GM13977 (cell line): ENCODE measurements at places on chromosomes 7 and 10.

GRCh38 chr10:60042262-60042661 is 135.9 kb upstream of the CCDC6 start:
- no peak for DNase-seq

DNA sequence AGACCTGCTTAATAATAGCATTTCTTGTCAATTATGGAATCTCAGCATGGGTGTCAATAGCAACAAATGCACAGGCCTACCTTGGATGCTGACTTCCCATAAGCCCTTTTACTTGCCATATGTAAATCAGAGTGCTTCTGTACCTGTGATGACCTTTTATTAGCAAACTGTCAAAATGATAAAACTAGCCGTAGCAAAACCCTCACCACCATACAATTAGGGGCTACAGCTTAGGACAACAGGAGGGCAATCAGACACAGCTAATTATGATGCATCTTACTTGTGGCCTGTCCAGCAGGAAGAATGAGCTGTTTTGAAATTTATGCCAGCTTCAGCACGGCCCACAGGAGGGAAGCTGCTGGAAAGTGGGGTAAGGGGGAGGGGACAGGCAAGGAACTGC is 201.6 kb downstream of the TAX1BP1 start:
- no peak for DNase-seq

DNA sequence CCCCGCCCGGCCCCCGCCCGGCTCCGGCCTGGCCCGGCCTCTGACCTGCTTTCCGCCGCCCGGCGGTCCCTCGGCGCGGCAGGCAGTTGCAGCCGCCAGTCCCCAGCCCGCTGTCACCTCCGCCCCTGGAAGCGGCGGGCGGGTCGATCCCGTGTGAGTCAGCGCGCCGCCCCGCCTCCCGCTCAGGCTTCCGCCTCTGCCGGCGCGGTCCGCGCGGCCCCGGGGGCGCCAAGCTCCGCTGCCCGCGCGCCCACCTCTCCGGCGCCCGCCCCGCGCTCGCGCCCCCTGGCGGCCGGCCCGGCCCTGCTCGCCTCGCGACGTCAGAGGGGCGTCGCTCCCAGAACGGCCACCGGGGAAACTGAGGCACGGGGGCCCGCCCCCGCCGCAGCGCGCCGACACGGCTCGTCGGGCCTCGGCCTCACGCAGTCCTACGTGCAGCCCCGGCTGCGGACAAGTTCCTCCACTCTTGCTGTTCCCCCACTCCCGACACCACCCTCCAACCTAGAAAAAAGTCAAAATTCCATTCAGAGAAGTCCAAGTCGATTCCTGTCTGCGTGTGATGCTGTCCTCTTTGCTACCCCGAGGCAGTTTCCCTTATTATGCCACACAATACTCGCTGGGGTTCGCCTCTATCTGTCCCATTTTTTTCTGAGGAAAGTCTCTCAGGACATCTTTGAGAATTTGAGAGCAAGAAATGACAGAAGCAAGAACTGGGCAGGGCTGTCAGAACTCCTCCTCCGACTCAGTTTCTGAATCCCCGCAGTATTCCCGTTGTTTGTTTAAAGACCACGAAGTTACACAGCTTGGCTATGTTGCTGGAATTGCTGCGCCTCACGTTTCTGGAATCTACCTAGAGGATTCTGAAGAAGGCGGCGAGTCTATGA is at the start of gene DNMBP:
Gene DNMBP (minus strand): TSS at position 155 of the 884 bp plus-strand sequence. CDS start 37,823 bp downstream, outside the sequence.
- peak; percentile 95 for DNase-seq

- no peak for DNase-seq
These were observed 491.1 kb upstream of the ZMIZ1 start for GRCh38 chr10:78577712-78578111.

DNA sequence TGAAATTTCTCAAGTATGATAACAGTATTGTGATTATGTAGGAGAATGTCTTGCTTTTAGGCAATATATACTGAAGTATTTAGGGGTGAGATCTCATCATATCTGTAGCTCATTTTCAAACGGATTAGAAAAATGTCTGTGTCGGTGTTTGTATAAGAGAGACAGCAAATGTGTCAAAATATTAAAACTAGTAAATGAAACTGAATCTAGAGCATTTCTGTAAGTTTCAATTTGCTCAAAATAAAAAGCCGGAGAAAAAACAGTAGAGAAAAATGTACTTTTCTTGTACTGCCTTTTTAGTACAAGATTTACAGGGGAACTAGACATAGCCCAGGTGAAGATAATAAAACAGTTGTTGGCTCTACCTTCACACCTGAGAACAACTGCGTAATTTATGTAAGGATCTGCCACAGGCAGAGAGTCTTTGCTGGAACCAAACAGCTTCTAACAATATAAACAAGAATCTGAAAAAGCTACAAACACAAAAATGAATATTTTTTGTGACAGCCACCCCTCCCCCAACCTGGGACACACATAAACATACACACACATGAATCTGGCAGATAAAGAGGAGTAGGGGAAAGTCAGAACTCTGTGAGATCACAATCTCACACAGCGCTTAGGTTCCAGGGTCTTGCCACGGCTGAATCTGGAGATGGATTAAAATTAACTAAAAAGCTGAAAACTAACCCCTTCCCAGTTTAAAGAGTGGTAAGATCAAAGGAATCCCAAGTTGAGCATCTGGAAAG is 153.3 kb downstream of the AVL9 start:
- no peak for DNase-seq

- no peak for DNase-seq
These were observed 42.2 kb upstream of the EGR2 start for GRCh38 chr10:62858364-62858763.

DNA sequence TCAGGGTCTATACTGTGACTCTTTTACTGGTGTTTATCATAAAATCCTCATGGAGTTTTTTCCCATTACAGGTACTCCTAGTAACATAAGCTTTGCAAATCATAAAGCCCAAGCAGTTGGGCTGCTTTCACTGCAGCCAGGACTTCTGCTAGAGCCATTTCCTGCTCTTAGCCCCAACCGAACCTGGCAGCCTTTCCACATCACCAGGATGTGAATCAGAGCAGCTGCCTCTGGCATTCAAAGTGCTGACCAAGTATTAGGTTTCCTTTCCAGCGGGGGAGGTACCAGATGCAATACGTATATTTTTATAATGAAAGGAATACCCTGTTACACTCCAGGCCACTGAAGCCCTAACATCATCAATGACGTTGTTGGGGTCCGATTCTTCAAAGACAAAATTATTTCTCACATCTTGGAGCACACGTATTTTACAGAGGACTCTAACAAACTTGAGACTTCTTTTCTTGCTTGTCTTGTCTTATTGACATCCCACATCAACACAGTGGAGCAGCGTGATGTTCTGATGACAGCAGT is 3.6 kb upstream of the HTR5A start:
- no peak for DNase-seq

- no peak for DNase-seq
These were observed 8.3 kb upstream of the PPP1R35 start for GRCh38 chr7:100444311-100445278.

- no peak for DNase-seq
These were observed 1.0 kb upstream of the DENND2A start for GRCh38 chr7:140641524-140642195.

DNA sequence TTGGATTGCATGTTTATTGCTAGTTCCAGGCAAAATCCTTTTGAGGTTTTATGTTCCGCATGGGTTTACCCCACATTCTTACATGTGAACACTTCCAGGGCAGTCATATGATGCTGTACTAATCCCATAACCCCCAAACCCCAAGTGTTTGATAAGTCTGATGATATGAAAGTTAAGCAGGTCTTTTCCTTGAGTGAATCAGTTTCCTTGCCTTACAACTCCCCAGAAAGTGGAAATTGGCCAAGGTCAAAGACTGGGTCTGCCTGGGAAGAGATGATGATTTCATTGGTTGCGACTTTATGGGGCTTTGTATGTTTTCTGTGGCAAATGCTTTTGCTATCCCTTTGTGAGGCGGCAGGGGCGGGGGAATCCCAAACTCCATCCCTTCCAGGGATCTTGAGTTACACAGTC is 24.7 kb downstream of the AFAP1L2 start:
- no peak for DNase-seq

- DNase-seq, result peak; percentile 53
These were observed 13.9 kb downstream of the FKBP6 start for GRCh38 chr7:73341877-73342276.

DNA sequence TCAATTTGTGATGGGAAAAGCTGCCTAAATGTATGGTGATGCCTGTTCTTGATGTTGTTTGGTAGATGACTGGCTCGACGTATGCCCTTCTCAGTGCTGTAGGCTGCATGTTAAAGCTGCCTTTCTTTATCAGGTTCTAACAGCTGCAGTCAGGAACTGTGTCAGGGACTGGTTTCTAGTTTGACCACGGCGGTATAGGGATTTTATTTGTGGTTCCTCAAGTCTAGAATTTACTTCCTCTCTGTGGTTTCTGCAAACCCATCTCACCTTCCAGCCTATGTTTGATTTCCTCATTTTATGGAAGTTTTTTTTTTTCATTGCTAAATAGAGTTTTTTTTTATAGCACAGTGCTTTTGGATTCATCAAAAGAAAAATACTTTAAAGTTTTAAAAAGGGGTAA is 26.5 kb downstream of the LMTK2 start:
- peak; percentile 38 for DNase-seq

- DNase-seq, result no peak
These were observed 29.1 kb upstream of the LHFPL3 start for GRCh38 chr7:104299323-104299722.

GRCh38 chr10:30857803-30858202 is 173.9 kb downstream of the ZNF438 start:
- DNase-seq, result no peak

GRCh38 chr10:88901984-88902789 is 22.1 kb downstream of the STAMBPL1 start:
- DNase-seq, result no peak

GRCh38 chr7:64098-64915 is 128.1 kb upstream of the FAM20C start:
- DNase-seq, result no peak

GRCh38 chr7:117839507-117839906 is 33.7 kb downstream of the CTTNBP2 start:
- DNase-seq, result no peak

GRCh38 chr10:33901166-33901565 is 566.7 kb upstream of the NRP1 start:
- DNase-seq, result no peak

GRCh38 chr7:158816995-158817394 is 12.3 kb downstream of the ESYT2 start:
- no peak for DNase-seq

DNA sequence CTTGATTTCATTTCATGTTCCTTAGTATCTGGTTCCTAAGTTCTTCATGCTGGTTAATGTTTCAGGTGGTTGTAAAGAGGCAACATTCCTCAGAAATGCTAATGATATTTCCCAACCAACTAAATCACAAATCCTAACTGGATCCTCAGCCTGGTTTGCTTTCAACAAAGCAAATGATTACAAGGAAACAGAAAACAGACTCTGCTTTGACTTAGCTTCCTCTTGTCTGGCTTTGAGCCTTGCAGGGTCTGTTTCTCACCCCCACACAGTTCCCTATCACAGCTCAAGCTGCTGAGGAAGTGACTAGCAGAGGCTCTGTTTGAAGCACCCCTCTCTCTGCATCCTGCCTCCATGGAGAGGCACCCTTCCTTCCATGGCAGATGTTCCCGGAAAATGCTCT is 130.2 kb upstream of the CTTNBP2 start:
- no peak for DNase-seq

GRCh38 chr10:119377451-119377957 is 165.0 kb downstream of the RGS10 start:
- DNase-seq, result no peak

DNA sequence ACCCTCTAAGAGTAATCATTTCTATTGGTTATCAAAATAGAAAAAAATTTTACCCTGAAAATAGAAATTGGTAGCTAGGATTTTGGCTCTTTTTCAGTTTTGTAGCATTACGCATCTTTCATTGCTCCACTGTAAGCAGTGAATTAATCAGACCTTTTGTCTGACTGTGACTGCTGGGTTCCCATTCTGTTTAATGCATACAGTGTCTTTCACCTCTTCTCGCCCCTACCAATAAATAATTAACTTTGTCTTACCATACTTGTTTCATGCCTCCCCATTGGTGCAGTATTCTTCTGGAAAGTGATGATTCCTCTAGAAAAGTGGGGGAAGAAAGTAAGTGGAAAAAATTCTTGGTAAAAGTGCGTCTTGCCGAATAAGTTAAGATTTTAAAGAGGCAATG is 73.2 kb downstream of the AP3M1 start:
- no peak for DNase-seq

- no peak for DNase-seq
These were observed 68.7 kb downstream of the TAX1BP1 start for GRCh38 chr7:27808626-27809025.

DNA sequence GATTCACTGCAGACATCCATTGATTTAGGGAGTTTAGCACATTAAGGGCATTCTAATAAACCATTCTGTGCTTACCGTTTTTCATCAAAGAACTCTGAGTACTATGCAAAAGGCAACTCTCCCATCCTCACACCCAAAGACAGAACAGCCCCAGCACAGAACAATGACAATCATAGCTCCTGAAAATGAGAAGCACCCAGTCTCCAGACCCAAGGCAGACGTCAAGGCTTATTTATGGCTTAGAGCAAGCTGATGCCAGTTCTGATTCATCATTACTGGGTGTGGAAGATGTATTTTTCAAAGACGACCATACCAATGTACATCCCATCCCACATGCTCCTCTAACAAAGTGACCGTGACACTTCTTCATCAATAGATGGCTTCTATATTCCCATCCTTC is 67.6 kb downstream of the OSBPL3 start:
- no peak for DNase-seq

DNA sequence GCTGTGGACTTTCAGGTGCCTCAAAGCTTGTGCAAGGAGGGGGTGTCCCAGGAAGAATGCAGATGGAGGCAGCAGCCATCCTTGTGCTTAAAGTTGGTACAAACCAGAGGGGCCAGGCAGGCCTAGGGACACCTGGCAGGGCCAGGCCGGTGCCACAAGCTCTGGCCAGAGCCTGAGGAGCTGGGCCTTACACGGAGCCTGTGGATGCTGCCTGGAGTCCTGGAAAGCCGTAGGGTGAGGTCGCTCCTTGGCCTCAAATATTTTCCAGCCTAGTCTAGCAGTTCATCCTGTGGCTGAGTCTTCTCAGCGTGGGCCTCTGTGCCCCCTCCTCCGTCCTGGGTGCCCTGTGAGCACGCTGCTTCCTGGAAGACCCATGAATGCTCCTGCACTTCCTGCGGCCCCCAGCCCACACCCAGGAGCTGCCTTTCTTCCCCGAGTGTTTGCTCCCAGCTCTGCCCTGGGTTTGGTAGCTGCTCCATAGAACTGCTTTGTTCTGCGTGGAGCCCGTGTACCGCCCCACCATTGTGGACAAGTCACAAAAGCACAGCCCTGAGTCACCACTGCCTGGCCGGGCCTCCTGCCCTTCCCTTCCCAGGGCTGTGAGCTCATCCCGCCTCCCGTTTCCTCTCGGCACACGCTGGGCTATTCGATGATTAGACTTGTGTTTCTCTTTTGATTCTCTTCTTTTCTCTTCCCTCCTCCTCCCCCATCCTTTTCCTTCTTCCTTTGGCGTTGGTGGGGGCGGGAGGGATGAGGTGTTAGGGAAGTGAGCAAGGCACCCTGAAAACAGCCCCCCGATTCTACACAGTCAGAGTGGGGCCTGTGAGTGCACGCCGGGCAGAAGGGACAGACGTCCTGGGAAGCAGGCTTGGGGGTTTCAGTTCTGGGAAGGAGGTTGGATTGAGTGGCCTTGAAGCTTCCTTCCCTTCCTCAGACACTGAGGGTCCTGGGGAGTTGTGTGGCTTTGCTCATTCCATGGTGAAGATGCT is 73.2 kb upstream of the SHH start:
- no peak for DNase-seq
